ENCODE measurements at places on chromosomes 3 and 15.
A peak's percentile ranks its signal among the peaks of the same experiment; 100 is the strongest.

DNA sequence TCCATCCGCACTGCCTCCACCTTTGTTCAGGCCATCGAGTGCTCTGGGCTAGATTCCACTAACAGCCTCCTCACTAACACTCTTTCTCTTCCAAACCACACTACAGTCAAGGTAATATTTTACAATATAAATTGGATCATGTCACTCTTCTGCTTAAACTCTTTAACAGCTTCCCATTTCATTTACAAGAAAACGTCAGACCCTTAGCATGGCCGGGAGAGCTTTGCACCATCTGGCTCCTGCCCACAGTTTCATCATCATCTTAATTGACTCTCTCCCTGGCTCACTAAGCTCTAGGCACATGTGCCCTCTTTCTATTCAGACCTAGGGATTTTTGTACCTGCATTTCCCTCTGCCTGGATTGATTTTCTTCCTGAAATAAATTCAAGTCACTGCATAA lies 354.7 kb downstream of the FGF12 start:
- no peak for DNase-seq

GRCh38 chr3:53595660-53596059 lies 101.2 kb downstream of the CACNA1D start:
- no peak for DNase-seq

DNA sequence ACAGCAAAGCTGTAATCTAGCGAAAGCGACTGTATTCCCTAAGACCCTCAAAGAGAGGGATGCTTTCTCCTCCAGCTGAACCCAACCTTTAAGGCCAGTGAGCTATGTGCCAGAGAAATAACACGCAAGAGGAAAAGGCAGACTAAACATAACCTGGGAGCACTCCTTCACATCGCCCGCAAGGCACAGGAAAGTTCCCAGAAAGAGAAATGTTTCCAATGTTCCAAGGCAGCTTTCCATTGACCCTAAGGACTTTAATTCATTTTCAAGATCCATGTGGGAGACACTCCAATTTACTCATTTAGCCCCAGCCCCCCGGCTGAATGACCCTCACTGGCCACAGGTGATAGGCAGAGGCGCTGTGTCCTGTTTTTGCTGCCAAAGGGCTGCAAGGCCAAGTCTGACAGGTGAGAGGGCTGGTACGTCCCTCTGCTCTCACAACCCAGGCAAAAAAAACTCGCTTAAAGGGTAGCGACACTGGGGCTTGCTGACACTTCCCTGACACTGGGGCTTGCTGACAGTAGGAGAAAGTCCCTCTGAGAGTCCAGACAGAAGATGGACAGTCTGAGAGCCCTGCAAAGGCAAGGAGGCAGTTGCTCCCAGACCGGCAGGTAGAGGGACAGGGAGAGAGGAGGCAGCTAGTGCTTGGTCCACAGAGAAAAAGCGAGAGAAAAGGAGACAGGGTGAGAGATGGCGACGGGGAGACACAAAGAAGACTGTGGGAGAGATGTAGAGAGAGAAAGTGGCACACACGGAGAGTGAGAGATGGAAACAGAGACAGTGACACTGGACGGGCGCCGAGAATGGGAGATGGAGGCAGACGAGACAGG lies 702 bp downstream of the ARHGEF3 start:
- DNase-seq: no peak

DNA sequence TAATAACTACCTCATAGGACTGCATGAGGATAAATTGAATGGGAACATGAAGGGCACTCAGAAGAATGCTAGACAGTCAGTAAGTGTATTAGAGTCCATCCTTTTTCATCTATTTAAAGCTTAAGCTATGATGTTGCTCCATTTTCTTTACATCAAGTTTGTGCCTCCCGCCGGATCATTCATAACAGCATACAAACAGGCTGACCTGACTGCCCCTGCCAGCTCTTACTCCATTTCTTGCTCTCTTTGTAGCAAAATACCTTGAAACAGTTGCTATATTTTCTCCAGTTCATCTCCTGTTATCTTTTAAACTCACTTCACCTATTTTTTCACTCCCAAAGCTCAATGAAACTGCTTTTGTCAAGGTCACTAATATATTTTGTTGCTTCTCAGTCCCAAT lies 315.6 kb upstream of the ALCAM start:
- no peak for DNase-seq

DNA sequence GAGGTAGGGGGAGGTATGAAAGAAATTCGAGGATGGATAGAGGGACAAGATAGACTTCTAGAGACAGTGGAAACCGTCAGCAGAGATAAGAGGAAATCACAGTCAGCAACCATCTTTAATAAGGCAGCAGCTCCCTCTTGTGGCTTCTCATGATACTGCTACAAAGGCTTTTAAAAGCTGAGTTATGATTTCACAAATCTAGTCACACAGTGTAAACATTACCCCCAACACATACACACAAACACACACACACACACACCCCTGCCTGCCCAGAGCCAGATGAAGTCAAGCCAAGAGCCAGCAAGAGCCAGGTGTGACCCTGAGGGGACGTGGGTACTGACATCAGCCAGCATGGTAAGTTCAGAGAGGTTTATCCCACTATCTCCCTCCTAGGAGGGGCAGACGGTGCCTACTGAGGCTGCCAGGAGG lies 18.9 kb upstream of the TGM5 start:
- peak; percentile 27 for DNase-seq

- DNase-seq: no peak
Measured at GRCh38 chr15:81347910-81348309, 24.0 kb upstream of the STARD5 start.

DNA sequence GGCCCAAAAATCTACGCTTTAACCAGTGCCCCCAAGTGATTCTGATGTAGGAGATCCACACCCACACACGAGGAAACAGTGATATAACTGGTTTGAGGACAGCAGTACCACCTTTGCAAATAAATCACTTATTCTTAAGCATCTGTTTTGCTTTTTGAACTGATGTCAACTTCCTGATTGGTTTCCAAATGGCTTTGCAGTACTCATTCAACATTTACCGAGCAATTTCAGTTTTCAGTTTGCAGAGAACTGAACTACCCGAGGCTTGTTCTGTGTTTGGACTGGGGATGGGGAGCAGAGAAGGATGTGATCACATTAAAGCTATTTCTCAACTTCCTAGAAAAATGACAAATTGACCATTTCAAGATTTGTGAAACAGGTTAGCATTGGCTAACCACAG lies 1.1 kb upstream of the GYG1 start:
- DNase-seq: no peak

DNA sequence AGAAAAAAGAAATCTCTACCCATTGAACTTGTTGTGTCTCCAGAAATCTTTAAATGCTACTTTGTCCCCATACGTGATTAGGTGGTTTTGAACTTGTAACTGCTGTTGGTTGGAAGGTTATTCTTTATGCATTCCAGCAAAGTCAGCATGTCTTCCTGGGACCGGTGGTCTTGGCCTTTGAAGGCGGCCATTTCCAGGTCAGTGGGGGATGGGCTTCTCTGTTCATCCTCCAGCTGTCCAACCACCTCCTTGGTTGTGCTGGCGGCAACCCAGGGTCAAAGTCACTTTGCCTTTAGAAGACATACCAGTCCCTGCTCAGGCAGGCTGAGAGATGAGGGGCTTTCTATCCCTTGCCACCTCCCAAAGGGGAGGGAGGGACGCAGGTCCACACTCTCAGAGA lies 37.9 kb upstream of the ARL8B start:
- DNase-seq: no peak

GRCh38 chr15:91944331-91944730 lies 90.8 kb downstream of the SLCO3A1 start:
- no peak for DNase-seq

GRCh38 chr15:89746386-89746780 lies 4.7 kb downstream of the MESP1 start:
- DNase-seq: no peak

DNA sequence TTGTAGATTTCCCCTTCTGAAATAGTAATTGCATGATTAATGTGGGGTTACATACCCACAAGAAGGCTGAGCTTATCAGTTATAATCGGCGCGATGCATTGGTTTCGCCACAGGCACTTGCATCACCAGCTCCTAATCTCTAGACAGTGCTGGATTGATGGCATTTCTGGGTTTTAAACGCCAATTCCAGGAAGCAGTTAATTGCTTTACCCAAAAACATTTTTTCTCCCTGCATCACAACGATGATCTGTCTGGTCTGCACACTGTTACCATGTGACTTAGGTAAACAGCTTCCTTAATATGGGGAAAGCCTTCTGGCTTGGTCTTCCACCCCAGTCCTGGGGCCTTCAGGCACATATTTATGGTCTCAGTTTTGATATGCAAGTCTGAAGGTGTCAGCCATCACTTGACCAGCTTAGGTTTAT lies 70.0 kb upstream of the HEG1 start:
- no peak for DNase-seq

DNA sequence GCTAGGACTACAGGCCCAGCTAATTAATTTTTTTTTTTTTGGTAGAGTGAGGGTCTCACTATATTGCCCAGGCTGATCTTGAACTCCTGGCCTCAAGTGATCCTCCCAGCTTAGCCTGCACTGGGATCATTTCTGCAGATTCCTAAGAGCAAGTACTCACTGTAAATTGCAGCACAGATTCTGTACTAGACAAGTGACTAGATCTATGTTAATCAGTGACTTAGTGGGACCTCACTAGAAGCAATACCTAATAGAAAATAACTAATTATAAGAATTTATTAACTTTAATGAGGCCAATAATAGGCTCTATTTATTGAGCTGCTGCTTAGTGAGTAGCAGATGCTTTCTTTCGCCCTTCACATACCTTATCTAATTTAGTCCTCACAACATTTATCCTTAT lies 10.6 kb upstream of the UTS2B start:
- no peak for DNase-seq

DNA sequence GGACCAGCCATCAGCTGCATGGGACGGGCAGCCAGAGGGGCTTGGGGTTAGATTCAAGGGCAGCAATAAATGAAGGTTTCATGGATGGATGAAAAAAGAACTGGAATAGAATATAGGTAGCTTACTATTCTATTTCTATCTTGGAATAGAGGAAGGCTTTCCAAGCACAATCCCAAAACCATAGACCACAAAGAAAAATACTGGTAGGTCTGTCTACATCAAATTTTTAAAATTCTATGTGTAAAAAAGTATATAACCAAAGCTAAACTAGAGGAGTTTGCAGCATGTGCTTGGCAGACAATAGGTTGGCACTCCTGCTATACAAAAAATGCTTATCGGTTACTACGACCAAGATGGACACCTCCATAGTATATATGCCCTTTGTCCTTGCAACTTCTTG lies 7.2 kb upstream of the FBLN2 start:
- DNase-seq: no peak

GRCh38 chr15:39174332-39174731 lies 406.5 kb upstream of the THBS1 start:
- no peak for DNase-seq

DNA sequence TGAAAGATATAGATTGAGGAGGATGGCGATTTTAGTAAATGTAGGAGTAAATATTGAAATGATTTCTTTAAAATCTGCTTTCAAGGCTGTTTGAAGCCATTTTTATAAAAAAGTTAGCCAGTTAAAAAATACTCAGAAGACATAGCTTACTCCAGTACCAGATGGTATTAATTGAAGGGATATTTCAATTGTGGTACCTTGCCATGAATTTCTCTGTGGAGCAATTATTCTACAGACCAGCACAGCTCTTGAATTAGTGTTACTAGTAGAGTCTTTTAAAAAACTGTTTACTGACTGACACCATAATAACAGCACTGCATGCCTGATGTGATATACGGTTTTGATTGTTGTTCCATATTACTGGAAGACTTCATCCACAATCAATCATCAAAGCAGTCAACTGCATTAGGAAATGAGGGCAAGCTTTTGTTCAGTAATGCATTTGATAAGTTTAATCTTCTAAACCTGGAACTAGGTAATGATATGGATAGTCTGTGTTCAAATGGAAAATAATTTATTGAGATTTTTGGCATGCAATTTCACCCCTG lies 106.4 kb downstream of the MFSD1 start:
- DNase-seq: no peak

DNA sequence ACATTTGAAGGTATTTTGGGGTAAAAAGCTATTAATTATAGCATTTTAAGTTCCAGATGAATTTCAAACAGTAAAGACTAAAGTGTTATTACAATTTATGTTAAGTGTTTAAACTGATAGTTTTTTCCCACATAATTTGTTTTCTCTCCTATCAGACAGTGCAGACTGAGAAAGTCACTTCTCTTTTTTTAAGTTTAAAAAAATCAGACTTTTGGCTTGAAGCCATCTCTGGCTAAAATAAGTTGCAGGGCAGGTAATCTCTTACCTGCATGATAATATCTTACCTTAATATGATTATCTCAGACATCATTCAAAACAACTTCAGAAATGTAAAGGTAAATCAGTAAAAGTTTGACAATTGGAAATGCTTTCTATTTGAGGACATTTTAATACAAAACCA lies 21.5 kb upstream of the RAB6B start:
- DNase-seq: no peak

DNA sequence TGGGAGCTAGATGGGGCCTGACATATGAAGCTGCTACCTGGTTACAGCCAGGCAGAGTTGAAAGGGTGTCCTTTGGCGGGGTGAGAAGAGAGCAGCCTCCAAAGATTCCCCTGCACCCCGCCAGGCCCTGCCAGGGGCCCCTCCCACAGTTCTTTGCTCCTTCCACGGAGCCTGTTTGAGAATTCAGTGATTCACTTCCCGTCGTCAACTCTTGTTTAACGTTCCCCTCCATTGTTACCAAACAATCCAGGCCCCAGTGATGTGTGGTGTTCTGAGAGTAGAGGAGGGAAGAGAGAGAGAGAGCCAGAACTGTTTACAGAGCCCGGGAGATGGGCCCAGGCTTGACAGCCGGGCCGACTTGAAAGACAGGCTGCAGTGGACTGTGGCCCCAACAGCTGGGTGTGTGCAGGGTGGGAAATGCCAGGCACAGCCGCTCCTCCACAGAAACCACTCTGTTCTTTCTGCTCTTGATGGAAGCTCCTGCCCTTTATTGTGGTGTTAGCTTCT lies 81.5 kb downstream of the SMAD3 start:
- DNase-seq: no peak

DNA sequence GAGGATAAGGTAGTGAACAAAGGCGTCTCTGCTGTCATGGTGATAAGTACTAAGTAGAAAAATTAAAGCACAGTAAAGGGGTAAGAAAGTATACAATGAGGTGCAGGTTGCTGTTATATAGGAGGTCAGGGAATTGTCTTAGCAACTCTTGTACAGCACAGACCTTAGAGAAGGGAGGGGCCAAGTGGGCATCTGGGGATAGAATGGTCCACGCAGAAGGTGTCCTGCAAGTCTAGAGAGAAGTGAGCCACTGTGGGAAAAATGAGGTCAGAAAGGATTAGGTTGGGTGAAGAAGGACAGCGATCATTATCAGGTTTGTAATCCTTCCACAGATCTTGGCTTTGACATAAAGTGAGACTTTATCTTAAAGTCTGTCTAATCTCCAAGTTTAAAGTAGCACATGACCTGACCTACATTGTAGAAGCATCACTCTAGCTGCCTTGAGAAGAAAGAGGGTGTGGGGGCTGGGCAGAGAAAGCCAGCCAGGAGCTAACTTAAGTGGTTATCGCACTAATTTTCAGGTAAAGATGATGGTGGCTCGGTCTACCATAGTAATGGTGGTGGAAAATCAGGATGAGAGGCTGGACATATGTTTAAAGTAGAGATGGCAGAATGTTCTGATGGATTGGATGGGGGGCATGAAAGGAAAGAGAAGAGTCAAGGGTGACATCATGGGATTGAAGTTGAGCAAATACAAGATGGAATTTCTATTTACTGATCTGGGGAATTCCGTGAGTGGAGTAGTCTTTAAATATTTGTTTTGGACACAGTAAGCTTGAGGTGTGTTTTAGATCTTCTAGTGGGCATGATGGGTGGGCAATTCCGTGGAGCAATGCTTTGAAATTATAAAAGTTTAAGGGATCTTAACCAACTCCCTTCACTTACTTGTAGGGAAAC lies 919.2 kb downstream of the ROBO1 start:
- no peak for DNase-seq

GRCh38 chr3:108006881-108007331 lies 83.9 kb downstream of the CD47 start:
- DNase-seq: no peak
